ENCODE measurements at places on chromosomes 4 and X.
A peak's percentile ranks its signal among the peaks of the same experiment; 100 is the strongest.

- DNase-seq: no peak
Observed at GRCh38 chrX:111465669-111466068, 45.8 kb upstream of the SERTM2 start.

- DNase-seq: peak; percentile 82
Observed at GRCh38 chrX:71178908-71179307, 34.3 kb downstream of the NLGN3 start.

GRCh38 chr4:82782626-82783345 is 15.8 kb downstream of the SCD5 start:
- no peak for DNase-seq

DNA sequence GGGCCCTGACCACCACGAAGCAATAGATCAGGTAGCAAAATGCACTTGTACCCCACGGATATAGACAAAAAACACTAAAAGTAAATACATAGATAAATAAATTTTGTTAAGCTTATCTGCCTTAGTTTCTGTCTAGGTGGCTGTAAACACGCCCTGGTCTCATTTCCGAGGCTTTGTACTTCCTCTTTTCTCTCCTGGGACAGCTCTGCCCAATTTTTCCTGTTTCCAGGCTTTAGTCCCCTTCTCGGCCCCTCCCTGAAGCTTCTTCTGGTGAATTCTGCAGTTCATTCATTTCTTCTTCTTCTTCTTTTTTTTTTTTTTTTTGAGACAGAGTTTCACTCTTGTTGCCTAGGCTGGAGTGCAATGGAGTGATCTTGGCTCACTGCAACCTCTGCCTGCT is 73.4 kb upstream of the STOX2 start:
- no peak for DNase-seq

DNA sequence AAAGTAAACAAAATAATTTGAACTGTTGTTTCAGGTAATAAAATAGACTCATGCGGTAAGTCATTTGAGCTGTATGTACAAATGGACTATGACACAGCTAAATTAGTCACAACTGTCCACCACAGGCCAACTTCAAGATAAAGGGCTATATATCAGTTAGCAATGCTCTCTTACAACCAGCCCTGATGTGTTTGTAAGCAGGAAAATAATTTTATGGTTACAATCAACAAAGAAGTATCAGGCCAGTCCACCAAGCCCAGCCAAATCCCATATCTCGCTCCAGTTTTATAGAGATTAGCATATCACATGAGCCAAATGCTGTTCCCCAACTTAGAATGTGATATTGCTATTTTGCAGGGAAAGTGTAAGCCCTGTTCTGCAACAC is 511 bp upstream of the DUSP21 start:
- DNase-seq: no peak
